Eye (tissue), 1 donor: ENCODE measurements at places on chromosomes 5 and 9.

GRCh38 chr9:136039488-136039887, 55.6 kb downstream of the NACC2 start:
- no peak for DNase-seq

DNA sequence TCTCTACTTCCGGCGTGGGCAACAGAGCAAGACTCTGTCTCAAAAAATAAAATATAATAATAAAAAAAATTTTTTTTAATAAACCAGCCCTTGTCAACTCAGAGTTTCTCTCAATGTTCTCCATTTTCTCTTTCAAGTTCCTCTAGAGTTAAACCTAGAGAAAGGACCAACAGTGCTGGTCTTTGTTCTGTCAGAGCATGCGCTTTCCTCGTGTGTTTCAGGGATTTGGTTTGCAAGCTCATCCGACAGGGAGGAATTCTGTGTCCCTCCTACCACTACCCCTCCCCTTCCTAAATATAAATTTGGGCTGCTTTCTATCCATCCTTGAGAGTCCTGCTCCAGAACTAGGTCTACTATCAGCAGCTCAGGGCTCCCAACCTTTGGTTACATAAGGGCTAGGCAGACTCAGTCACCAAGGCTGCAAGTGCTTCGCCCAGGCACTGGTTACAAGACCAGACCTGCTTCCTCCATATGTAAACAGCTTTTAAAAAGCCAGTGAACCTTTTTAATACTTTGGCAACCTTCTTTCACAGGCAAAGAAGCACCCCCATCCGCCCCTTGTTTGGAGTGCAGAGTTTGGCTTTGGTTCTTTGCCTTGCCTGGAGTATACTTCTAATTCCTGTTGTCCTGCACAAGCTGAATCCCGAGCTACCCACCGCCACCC, 13.5 kb downstream of the SETX start:
- no peak for DNase-seq

DNA sequence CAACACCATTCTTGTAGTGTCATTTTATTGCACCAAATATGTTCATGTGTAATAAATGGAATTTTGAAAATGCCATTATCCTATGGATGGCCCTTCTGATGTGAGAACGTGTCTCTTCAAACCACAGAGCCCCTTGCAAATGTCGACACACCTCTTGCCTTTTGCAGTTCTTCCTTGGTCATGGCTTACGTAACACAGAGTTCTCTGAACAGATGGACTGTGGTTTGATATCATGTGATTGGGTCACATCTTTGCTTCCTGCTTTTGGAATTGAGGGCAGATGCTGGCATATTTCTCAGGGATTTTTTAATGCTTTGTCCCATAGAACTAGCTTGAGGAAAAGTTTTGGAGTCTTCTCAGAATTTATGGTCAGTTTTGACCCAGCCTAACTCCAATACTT, 4.6 kb downstream of the TGFBR1 start:
- DNase-seq, result no peak

- no peak for DNase-seq
Measured at GRCh38 chr5:11377896-11378295, 526.4 kb downstream of the CTNND2 start.

GRCh38 chr9:99572567-99572966, 249.1 kb upstream of the NR4A3 start:
- no peak for DNase-seq

GRCh38 chr9:77251050-77251449, 73.7 kb downstream of the VPS13A start:
- no peak for DNase-seq

- DNase-seq, result peak; percentile 40
Measured at GRCh38 chr5:169765176-169765996, 128.3 kb downstream of the DOCK2 start.

DNA sequence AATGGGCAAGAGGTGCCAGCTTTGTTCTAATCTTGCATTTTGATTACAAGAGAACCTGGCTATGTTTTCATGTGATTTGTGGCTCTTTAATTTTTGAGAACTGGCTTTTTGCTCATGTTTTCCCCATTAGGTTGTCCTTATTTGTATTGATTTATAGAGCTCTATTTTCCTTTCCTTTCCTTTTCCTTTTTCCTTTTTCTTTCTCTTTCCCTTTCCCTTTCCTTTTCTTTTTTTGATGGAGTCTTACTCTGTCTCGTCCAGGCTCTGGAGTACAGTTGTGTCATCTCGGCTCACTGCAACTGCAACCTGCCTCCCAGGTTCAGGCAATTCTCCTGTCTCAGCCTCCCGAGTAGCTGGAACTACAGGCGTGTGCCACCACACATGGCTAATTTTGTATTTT, 55.5 kb downstream of the GPBP1 start:
- no peak for DNase-seq

DNA sequence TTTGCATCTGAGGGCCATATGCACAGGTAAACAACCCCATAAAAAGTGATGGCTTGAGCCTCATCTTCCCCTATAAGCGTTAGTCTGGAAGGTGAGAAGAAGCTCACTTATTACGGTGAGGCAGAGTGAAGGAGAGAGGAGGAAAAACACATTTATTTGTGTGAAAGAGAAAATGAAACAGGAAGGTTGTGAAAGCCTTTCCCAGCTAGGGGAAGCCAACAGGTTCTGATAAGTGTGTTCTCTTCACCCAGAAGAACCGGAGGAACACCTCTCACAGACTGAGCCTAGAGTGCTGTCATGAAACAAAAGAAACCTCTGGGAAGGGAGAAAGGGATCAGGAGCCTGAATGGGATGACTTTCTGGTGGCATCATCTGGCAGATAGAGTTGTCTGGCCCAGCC, 192.5 kb downstream of the PTTG1 start:
- no peak for DNase-seq

GRCh38 chr5:133116601-133117000, 64.8 kb downstream of the HSPA4 start:
- no peak for DNase-seq

GRCh38 chr9:99235926-99236634, 14.0 kb downstream of the SEC61B start:
- no peak for DNase-seq

DNA sequence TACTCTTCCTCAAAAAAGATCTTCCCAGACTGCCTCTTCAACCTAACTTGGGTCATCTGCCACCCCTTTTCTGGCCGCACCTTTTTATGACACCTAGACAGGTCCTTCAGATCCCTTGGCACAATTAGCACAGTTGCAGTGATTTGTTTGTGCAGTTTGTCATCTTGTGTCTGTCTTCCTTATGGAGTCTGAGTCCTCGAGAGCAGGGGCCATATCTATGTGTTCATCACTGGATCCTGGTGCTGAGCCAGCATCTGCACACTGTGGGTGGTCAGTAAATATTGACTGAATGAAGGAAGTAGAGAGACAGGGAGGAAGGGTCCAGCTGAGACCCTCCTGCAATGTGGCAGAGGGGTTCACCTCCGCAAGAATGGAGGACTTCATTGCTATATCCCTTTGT, 14.4 kb downstream of the ERGIC1 start:
- no peak for DNase-seq

DNA sequence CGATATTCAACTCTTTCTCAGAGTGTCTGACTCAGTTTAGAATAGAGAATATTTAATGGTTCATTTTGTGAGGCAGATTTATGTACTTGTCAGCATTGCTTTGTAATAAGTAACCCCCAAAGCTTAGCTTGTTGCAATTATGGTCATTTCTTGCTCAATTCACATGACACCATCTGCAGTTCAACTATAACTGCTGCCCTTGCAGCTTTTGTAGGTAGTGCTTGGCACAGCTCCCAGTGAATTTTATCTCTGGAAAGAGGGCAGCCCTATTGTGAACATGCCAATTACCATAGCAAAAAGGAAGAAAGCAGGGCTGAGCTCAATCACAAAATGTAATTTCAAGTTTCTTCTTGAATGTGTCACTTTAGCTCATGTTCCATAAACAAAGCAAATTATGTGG, 1587.7 kb upstream of the ACO1 start:
- DNase-seq, result no peak

DNA sequence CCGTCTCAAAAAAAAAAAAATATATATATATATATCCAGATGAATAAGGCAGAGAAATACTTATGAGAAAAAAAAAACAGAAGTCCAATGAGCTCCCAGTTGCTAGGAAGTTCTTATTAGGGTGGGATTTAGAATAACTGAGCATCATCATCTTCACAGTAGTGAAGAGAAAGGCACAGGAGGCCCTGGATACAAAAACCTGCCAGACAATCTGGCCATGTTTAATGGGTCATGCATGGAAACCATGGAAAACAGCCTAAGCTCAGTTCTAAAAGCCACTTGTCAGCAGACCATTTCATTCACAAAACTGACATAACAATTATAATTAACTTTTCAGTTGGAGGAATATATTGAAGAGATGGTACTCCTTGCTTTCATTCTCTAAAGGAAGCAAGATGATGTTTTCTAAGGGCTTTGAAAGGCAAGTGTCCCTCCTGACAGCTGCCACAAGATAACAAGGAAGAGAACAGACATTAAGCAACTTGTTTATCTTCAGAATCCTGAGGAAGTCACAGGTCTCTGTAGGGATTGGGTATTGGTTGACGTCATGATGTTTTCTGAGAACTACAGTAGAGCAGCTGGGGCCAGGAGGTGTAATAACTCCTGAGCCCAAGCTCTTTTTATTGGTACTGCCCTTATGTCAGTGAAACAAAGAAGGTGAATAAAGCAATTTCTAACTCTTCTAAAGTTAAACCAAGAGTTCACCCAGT, 463.1 kb downstream of the DMAC1 start:
- peak; percentile 36 for DNase-seq

GRCh38 chr9:99231711-99232110, 9.6 kb downstream of the SEC61B start:
- no peak for DNase-seq

DNA sequence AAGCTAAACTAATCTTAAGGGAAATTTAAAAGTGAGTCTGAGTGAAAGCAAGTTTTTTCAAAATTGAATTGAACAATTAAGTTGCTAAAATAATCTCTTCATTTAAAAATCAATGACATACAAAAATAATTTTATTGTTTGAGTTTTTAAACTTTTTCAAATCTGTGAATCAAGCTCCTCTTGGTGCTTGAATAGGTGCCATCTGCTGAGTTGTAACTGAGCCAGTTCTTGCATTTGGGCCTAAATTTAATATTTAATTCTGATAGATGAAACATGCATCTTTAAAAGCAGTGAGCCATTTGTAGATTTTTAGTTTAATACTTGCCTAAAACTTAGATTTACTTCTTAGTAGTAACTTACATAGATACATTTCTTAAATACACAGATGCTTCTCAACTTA, 31.8 kb downstream of the SPATA31D1 start:
- DNase-seq, result no peak

DNA sequence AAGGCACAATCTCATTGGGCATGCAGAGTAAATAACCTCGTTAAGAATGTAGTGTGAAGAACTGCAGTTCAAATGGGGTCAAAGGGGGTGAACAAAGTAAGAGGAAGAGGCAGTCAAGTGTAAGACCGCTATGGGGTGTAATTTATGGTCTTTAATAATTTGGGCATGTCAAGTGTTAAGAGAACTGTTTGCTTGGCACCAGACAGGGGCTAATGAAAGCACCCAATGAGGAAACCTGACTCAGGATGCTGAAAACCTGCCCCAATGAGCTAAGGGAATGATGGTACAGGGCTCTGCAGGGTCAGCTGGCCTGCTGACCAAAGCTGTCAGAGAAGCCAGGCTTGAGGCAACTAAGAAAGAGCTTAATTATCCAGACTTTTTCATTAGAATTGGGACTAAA, 368.1 kb downstream of the DTWD2 start:
- peak; percentile 40 for DNase-seq

GRCh38 chr9:4475301-4475700, 15.0 kb upstream of the SLC1A1 start:
- no peak for DNase-seq

- no peak for DNase-seq
Measured at GRCh38 chr9:10130061-10130675, 482.6 kb downstream of the PTPRD start.

- DNase-seq, result peak; percentile 31
Measured at GRCh38 chr5:146877178-146877681, 1.3 kb downstream of the PPP2R2B start.

- no peak for DNase-seq
Measured at GRCh38 chr5:140225396-140225795, 50.4 kb downstream of the CYSTM1 start.

DNA sequence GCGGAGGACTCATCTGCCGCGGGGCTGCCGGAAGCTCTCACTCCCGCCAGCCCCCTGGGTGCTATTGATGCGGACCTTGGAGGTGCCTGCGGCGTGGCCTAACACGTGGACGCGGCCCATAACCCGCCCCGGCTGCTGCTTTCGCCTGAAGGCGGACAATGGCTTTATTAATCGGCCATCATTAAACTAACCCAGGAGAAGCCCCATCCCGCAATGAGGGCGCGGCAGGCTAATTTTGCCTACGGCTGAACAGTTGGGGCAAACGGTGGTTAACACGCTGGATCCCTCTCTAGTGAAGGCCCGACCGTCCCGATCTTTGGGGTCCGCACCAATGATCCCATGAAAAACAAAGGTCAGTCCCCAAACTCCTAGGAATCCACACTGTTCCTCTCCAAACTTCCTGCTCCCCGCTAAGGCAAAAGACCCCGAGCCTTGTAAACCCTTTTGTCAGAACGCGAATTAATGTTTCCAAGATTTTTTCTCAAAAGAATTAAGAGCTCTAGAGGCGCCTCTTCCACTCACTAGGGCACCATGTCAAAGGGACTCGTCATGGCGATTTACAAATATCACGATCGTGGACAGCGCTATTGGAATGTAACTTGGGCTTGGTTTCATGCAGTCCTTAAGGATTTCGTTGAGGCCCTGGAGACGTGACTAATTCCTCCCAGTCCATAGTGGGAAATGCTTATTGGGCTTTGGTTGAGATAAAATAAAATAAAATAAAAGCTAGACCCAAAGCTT, 193.1 kb downstream of the MEF2C start:
- DNase-seq, result peak; percentile 75

DNA sequence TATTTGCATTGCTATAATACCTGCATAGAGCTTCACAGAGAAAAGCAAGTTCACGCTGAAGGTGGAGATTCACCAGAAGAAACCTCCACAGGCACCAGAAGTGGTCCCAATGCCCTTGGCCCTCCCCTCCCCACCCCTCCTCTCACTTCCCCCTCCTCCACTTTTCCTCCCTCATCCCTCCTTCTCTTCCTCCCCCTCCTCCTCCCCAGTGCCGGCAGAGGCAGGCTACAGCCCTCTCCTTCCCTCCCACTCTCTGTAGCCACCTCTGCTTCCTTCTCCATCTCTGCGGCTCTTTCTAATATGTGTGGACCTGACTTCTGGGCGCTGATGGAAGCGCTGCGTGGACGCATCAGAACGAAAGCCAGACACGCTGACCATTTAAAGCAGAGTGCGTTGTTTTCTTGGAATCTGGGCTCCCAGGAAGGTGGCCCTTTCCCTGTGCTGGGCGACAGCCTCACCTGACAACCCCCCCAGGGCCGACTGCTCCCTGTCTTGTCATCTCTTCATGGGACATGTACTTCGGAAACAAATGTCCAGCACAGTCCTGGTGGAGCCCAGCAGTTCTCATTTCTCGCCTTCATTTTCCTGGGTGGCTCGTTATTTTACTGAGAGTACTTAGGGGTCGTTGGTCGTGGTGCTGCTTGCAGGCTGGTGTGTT, 29.5 kb downstream of the NDUFS6 start:
- no peak for DNase-seq
